ENCODE measurements at places on chromosomes 5 and 9. TPM values are rescaled to one million over a fixed set of nuclear protein-coding genes. Genes with fewer than 3 reads are reported as not detected.

The STXBP1 gene
- 40.6 TPM for total RNA-seq

The WWC1 gene
- total RNA-seq, result 2.7 TPM

The CARTPT gene
- total RNA-seq, result not detected

The C9orf50 gene
- not detected for total RNA-seq

The RNF180 gene
- total RNA-seq, result 3.4 TPM

The DRD1 gene
- total RNA-seq, result 0.18 TPM

The CYLC2 gene
- not detected for total RNA-seq

The GNA14 gene
- total RNA-seq, result 6.1 TPM

The SETX gene
- 85.0 TPM for total RNA-seq

The SPATA31C1 gene
- not detected for total RNA-seq

The PCDHB2 gene
- 0.82 TPM for total RNA-seq

The NTNG2 gene
- total RNA-seq, result 2.4 TPM

The BTNL3 gene
- total RNA-seq, result not detected

The PCDHA6 gene
- 1.3 TPM for total RNA-seq

The ZBTB34 gene
- total RNA-seq, result 7.3 TPM

The WHRN gene
- total RNA-seq, result 2.1 TPM

The CLIC3 gene
- total RNA-seq, result 4.3 TPM

The MEIKIN gene
- total RNA-seq, result not detected

The MIGA2 gene
- 35.5 TPM for total RNA-seq

The LCN15 gene
- total RNA-seq, result not detected

The SMIM33 gene
- not detected for total RNA-seq

The IL4 gene
- total RNA-seq, result not detected

The PCDHA4 gene
- total RNA-seq, result 1.1 TPM

The GMCL2 gene
- not detected for total RNA-seq

The IL17B gene
- not detected for total RNA-seq

The MZB1 gene
- total RNA-seq, result 0.18 TPM

The IRX1 gene
- total RNA-seq, result 7.9 TPM

The GALNT10 gene
- total RNA-seq, result 46.5 TPM

The SAPCD2 gene
- total RNA-seq, result 0.41 TPM

The SECISBP2 gene
- total RNA-seq, result 32.6 TPM

The SLC4A9 gene
- not detected for total RNA-seq

The CCL27 gene
- not detected for total RNA-seq

The SLC27A6 gene
- total RNA-seq, result not detected

The NPR2 gene
- 21.4 TPM for total RNA-seq

The QRFP gene
- not detected for total RNA-seq

The IL9 gene
- not detected for total RNA-seq

The PCDHB6 gene
- not detected for total RNA-seq

The LRRTM2 gene
- total RNA-seq, result 3.6 TPM

The SUSD3 gene
- total RNA-seq, result 0.09 TPM

The OR1Q1 gene
- 0.81 TPM for total RNA-seq

The PRELID1 gene
- total RNA-seq, result 118 TPM

The LCN12 gene
- total RNA-seq, result not detected

The ENHO gene
- total RNA-seq, result not detected

The SAXO1 gene
- 0.18 TPM for total RNA-seq

The FOXD4L3 gene
- total RNA-seq, result not detected

The PCDHA12 gene
- 0.09 TPM for total RNA-seq

The HK3 gene
- total RNA-seq, result not detected

The NSG2 gene
- total RNA-seq, result not detected

The PDE6A gene
- total RNA-seq, result not detected

The GRM6 gene
- total RNA-seq, result not detected

The TAF11L8 gene
- not detected for total RNA-seq

The CXCL14 gene
- total RNA-seq, result 0.18 TPM

The NMUR2 gene
- not detected for total RNA-seq

The THBS4 gene
- 1.5 TPM for total RNA-seq

The PHF24 gene
- 0.16 TPM for total RNA-seq

The ERCC8 gene
- 4.8 TPM for total RNA-seq

The HARS2 gene
- total RNA-seq, result 39.0 TPM
